ENCODE measurements at places on chromosomes 7 and 10.

GRCh38 chr7:90720984-90721760 is 125.1 kb downstream of the CDK14 start:
- DNase-seq, result peak; percentile 83

DNA sequence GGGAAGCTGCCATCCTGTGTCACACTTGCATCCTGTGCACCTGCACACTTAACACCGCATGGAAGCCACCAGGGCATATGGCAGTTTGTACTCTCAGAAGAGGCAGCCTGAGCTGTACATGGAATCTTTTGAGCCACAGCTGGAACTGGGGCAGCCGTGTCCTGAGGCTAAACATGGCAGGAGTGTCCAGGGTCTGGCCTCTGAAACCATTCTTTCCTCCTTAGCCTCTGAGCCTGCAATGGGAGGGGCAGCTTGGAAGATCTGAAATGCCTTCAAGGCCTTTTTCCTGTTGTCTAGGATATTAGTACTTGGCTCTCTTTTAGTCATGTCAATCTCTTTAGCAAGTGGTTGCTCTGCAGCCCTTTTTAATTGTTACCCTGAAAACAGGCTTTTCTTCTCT is 16.4 kb downstream of the PLCE1 start:
- no peak for DNase-seq

DNA sequence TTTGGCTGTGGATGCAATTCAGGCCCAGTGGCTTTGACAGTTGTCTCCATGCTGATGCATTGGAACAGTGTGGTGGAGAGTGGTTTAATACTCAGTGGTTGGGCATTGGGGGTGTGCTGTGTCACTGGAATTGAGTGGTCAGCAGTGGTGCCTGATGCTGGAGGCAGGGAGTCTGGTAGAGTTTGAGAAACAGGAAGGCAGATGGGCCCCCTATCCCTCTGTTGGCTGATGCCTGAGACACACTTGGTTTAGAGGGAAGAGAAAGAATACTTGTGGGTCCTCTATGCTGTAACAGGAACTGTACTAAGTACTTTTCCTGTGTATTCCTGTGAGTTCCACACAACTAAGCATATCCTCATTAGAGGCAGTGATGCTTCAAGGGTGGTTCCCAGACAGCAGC is 55.4 kb downstream of the EEPD1 start:
- no peak for DNase-seq

- DNase-seq, result peak; percentile 82
Observed at GRCh38 chr7:134766779-134767519, 12.5 kb upstream of the CALD1 start.

DNA sequence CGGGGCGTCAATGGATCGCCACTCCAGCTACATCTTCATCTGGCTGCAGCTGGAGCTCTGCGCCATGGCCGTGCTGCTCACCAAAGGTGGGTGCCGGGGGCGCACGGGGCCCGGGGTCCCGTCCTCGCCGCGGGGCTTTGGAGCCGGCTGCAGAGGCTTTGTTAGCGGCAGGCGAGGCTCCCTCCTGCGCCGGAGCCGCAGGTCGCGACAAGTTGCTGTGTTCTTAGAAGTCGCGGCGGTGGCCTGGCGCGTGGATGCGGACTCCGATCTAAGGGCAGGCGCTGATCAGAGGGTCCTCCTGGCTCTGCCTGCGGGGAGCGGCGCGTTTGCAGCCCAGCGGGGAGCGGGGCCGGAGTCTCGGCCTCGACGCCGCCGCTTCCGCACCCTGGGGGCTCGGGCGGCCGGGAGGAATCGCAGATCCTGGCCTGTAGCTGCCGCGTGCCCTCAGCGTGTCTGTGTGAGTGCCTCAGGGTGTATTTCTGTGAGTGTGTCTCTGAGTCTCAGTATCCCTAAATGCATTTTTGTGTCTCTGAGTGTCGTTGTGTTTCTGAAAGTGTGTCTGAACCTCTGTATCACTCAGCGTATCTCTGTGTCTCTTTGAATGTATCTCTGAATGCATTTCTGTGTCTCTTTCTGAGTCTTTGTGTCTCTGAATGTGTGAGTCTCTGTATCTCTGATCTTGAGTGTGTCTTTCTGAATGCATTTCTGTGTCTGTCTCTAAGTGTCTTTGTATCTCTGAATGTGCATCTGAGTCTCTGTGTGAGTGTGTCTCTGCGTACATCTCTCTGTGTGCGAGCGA is 766 bp downstream of the BAMBI start:
- DNase-seq, result peak; percentile 40

- DNase-seq, result no peak
Observed at GRCh38 chr10:48501226-48501625, 103.6 kb downstream of the ARHGAP22 start.

DNA sequence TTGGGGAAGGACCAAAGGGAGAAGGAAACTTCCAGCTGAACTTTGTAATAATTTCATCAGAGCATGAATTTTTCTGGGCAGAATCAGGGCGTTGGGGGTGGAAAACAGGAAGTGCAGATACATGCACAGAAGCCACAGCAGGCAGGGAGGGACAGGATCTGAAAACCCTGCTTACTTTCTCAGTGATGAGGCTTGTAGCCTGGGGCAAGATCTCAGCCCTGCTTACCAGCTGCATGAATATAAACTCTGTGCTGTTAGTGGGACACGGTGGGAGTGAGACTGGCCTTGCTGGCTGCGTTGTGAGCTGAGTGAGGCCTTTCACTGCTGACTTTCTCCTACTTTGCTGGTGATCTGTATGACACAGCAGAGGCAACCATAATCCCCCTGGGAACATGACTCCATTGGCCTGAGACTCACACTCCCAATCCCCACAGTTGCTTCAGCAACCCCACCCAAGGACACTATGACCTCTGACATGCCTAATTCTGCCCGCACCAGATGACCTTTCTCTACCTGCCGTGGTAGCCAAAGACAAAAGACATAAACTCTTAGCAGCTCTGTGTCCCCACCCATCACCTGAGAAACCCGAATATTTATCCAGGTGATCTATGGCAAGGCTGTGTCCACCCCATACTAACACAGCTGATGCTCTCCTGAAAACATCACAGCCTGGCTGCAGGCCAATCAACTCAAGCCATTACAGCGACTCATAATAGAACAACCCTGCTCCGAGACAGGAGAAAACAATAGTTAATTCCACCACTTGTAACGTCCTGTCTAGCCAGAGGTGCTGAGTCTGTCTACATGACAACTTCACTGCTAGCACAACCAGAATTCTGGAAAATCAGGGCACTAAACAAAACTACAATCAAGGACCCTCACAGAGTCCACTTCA is 190.7 kb upstream of the CHRM2 start:
- DNase-seq, result peak; percentile 75

DNA sequence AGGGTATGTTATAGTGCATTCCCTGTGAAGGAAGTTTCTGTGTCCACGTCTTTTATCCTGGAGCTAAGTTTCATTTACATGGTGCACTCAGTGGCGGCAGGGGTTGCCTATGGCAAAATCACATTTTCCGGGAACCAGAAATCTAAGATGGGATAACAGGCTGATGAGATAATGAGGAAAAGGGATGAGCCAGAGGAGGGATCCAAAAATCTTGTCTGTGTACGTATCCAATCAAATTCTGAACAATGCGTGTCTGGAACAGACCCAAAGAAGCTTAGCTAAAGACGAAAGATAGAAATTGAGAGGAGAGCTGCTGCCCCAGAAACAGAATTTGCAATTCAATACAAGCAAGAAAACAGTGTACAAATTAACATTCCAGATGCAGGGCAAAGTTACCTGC is 16.1 kb downstream of the LANCL2 start:
- DNase-seq, result no peak

GRCh38 chr10:62550173-62550572 is 176.0 kb downstream of the ZNF365 start:
- no peak for DNase-seq

DNA sequence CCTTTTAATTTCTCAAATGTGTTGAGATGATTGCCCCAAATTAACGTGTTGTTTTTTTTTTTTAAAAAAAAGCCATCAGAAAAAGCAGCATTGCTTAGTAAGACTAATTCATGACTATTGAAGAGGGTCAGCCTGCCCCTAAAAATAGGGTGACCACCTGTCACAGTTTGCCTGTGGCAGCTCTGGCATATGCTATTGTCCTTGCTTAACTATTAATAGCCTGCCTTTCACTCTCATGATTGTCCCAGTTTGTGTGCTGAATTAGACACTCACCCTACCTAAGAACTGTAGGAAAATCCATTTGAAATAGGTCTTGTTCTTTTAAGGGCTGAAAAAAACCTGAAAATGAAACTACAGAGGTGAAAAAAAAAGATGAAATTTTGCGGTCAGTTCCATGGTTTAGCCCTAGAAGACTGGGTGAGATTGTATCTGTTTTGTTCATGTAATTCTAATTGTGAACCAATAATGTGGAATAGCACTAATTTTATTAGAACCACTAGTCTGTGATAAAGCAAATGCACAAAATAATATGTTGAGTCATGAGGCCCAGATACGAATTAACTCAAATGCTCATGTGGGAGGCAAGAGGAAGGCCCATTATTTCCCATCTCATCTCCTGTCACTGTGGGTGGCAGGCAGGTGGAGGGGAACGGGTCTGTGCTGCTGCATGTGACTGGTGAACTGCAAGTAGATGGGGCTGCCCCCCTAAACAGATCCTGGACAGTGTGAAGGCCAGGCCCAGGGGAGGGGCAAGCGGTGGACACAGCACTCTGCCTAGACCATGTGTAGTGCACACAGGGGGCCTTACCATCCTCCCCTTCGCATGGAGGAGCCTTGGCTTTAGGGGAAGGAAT is 265.4 kb upstream of the NFE2L3 start:
- DNase-seq, result no peak

GRCh38 chr7:50584793-50585408 is 19.7 kb upstream of the DDC start:
- no peak for DNase-seq

GRCh38 chr10:127354255-127354654 is 157.9 kb upstream of the INSYN2A start:
- no peak for DNase-seq

DNA sequence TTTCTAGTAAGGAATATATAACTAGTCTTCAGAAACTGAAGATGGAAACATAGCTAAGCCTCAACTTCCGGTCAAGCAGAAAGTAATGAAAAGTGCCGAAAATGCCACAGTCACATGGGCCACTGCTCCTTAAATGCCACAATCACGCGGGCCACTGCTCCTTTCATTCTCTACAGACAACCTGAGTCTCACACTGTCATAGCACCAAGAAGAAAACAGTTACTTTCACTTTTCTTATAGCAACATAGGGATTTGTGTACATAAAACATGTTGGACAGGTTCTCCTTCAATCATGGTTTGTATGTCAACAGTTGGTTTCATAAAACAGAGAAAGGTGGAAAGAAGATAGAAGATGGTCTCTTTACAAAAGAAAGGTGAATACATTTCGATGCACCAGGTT is 48.6 kb upstream of the NOBOX start:
- no peak for DNase-seq

DNA sequence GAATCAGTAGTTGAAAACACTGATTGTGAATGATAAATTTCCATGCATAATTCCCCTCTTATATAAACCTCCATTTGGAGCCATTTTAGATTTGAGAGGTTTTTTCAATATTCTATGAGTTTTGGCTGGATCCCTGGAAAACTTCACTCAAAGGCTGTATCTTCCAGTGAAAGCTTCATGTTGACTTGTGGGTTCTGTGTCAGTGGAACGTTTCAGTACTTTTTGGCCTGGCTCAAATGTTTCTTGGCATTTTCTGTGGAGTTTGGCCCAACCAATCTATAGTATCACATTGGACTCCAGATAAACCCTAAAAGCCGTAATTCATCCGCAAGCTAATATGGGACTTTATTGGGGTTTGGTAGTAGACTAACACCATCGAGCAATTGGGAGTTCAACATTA is 172.6 kb upstream of the PRPS1L1 start:
- DNase-seq, result no peak

GRCh38 chr7:135575296-135575695 is 17.6 kb downstream of the NUP205 start:
- no peak for DNase-seq

GRCh38 chr10:101827919-101828600 is 9.8 kb upstream of the OGA start:
- no peak for DNase-seq

Data from fibroblast of skin of back (primary cell).